Spinal cord (tissue), 10 donors: ENCODE measurements at places on chromosomes 3 and 15.

- no peak for DNase-seq
Measured at GRCh38 chr3:25503898-25504301, 75.8 kb downstream of the RARB start.

DNA sequence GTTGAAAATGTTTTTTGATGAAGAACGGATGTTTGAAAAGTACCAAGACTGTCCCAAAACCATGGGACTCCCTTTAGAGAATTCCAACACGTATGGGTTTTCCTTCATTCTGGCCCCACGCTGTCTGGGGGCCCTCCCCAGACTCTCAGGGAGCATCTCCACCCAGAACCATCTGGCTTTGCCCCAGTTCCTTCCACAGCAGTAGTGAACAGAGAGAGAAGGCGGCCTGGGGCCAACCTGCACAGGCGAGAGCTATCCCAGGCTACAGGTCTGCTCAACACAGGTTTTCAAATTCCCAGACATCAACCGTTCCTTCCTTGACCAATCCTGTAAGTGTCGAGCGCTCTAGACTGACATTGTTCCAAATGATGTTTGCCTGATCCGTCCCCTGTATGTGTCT lies 92.5 kb upstream of the SNRPA1 start:
- no peak for DNase-seq

DNA sequence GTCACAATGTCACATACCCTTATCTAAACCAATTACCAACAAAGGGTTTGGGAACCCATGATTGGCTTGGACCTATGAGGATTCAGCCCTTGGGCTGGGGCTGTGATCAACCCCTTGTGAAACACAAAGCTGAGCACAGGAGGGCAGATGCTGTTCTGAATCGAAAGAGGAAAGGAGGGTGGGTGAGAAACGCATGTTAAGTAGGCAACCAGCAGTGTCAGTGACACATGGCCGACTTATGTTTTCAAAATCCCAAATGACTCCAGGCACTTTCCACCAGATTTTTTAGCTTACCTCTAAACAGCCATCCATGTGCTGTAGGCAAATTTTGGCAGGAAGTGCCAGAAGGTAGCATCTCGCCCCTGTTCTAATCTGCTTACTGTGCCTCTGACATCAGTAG lies 34.1 kb upstream of the KLHL25 start:
- DNase-seq = peak; percentile 76

GRCh38 chr3:168094877-168095610 lies 680 bp downstream of the GOLIM4 start:
- peak; percentile 82 for DNase-seq

DNA sequence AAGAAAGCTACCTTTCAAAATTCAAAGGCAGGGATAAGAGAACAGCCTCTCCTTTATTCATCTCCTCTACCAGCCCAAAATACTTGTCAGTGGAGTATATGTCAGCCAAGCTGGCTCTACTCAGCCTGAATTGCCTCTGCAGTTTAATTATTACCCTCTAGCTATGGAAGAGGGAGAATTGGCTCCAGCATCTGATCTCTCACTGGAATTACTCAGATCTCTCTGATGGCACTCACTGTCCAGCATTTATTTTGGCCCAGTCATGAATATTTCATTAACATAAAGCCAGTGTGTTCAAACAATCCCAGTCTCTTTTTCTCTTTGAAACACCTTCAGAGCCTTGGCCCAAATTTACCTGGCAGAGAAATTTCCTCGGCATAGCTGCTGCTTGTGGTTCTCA lies 58.6 kb upstream of the TMEM108 start:
- DNase-seq = no peak

- DNase-seq = no peak
Measured at GRCh38 chr3:144039661-144040060, 68.0 kb downstream of the DIPK2A start.

DNA sequence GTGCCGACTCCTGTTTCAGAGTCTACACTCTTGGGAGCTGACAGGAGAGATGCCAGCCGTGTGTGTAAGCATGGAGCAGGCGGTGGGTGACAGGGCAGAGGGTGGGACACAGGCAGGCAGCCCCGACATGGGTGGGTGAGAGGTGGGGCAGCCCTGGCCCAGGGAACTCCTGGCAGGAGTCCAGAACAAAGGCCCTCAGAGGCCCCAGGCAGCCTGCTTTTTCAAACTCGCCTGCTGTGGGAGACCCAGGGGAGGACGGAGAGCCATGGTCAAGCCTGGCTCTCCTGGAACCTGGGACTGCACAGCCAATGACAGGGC lies 29.3 kb upstream of the SLC41A3 start:
- no peak for DNase-seq

GRCh38 chr15:69725275-69725674 lies 272.7 kb downstream of the RPLP1 start:
- no peak for DNase-seq

GRCh38 chr3:111910806-111911205 lies 51.7 kb downstream of the PHLDB2 start:
- no peak for DNase-seq
